ENCODE measurements at places on chromosomes 7 and 10. TPM values are rescaled to one million over a fixed set of nuclear protein-coding genes. Genes with fewer than 3 reads are reported as not detected.

DNA sequence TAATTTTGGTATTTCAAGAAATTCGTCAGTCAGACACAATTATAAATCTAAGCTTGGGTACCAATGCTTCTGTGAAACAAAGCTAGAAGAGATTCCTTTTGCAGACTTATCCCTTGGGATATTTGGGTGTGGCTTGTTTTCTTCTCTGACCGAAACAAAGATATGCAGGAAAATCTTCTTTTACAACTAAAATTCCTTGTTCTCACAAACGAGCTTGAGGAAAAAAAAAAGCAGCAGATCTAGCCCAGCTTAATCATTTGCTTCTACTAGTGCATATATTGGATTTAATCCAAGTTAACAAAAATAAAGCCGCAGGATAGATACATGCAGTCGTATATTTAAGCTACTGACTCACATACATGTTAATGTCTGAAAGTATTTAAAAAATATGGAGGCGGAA, 104.2 kb downstream of the PRTFDC1 start:
- DNase-seq = no peak

DNA sequence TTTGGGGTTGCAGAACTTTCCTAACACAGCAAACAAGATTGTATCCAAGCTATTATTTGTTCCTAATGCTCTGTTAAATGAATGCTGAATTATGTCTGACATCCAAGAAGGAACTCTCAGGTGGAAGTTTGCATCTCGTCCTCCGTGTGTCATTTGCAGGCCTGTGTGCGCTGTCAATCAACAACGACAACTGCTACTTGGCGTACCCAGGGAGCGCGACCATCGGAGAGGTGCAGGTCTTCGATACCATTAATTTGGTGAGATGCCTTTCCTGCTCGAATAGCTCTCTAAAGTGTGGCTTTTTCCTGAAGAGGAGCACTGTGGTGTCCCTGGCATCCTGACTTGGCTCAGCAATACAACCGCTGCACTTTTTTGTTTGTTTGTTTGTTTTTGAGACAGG, 26.9 kb downstream of the WIPI2 start:
- DNase-seq = no peak

ADCYAP1R1 gene
- total RNA-seq = not detected

GRCh38 chr7:1074593-1075431, 13.1 kb upstream of the GPER1 start:
- no peak for DNase-seq

GRCh38 chr10:9230625-9231024, 1176.1 kb downstream of the GATA3 start:
- no peak for DNase-seq

DNA sequence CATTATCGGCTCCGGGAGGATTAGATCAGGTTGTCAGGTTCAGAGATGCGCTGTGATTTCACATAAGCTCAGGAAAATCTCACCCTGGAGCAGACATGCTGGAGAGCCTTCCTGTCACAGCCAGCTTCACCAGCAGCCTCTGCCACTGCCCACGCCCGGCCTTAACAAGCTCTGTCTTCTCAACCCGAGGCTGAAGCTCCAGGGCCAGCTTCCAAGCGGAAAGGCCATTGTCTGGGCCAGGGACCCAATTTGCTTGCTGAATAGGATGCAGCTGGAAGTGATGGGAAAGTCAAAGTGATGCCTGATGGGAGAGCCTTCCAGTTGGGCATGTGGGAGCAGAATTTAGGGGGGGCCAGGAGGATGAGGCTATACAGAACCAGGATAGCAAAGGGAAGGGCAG, 36.3 kb downstream of the C10orf105 start:
- DNase-seq = no peak

DNA sequence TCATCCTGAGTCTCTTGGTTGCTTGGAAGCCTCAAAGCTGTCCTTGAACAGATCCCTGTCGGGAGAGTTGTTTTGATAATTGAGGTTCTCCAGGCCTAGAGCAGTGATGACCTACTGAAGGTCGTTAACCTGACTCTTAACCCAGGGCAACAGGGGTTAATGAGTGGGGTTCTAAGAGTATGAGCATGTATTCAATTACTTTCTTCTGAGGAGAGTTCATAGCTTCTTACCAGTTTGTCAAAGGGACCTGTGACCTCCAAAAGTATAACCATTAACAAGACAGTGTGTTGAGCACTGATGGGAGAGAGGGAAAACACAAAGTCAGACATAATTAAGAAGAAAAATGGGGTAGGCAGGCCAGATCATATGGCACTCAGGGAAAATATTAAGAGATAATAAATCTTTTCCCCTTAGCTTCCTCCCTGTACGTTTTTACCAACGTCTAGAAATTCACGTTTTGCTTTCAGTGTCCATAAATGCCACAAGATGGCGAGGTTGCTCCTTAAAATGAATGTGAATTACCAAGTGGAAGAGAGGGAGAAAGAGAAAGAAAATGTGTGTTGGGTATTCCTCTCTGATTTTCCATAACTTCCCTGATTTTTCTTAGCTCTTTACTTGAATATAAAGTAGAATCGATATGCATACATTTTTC, 97.6 kb downstream of the SUGCT start:
- no peak for DNase-seq

LIPN gene
- not detected for total RNA-seq

STEAP4 gene
- not detected for total RNA-seq

ARL5B gene
- 11.2 TPM for total RNA-seq

CTNNA3 gene
- not detected for total RNA-seq

SH2B2 gene
- 2.7 TPM for total RNA-seq

GRCh38 chr10:27893358-27893954, 105.4 kb downstream of the ODAD2 start:
- DNase-seq = peak; percentile 5

DNA sequence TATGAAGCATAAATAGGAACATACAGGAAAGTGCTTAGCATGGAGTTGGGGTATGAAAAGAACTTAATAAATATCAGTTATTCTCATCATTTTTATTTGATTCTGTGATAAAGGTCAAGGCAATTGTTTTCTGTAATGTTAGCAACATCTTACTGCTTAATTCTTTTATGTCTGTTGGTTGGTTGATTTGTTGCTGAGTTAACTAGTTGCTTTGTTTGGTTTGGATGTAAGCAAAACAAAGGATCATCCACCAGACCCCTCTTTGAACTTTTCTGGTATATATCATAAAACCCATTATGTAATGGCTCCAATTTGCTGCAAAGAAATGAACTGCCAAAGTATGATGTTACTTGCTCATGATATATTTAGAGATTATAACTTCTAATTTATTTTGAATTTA, 44.5 kb downstream of the CH25H start:
- DNase-seq = no peak

LRRC18 gene
- total RNA-seq = not detected

GRCh38 chr10:14665304-14665703, 109.4 kb downstream of the FAM107B start:
- DNase-seq = no peak

NPTX2 gene
- total RNA-seq = not detected

COL17A1 gene
- not detected for total RNA-seq

GRCh38 chr7:156650042-156650441, 9.5 kb downstream of the RNF32 start:
- DNase-seq = no peak

- no peak for DNase-seq
These were observed 113.9 kb downstream of the MGMT start for GRCh38 chr10:129580901-129581300.

DNA sequence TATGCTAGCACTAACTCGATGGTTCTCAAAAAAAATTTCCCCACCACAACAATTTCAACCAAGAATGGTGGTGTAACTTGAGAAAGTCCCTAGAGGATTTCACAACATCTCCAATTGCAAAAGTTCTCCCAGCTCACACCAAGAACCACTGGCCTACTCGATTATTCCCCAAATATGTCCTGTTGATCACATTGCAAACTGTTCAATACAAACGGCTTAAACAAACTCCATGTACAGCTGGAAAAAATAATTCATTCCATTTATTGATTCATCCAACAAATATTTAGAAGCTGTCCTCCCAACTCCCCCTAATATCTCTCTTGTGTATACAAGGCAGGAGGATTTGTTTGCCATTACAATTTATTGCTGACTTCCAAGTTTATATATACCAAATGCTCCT, 19.1 kb downstream of the TMEM176B start:
- DNase-seq = no peak

DNA sequence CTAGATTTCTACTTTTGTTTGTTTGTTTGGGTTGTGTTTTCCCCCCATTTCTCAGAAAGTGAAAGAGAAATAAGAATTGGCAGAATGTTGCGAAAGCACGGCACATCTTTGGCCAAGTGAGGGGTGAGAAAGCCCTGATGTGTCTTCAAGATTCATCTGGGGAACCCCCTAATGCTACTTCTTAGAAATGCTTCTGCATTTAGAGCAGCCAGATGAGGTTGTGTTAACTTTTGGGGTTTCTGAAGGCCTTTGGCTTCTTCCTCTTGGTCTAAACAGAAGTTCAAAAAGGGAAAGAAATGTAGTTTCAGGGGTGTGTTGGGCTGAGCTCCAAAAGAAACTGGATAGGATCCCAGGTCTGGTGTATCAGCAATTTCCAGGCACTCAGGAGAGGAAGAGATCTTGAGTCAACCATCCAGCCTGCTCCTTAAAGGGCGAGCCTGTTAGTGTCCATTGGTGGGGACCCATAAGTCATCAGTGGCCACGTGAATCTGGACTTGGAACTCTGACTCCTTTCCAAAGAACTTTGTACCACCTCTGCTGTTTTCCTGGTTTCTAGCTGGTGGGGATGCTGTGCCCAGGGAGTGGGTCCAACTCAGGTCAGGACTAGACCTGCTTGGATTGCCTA, 6.5 kb downstream of the DUSP5 start:
- no peak for DNase-seq

PVRIG gene
- 83.8 TPM for total RNA-seq

CCDC136 gene
- total RNA-seq = 16.5 TPM

DNA sequence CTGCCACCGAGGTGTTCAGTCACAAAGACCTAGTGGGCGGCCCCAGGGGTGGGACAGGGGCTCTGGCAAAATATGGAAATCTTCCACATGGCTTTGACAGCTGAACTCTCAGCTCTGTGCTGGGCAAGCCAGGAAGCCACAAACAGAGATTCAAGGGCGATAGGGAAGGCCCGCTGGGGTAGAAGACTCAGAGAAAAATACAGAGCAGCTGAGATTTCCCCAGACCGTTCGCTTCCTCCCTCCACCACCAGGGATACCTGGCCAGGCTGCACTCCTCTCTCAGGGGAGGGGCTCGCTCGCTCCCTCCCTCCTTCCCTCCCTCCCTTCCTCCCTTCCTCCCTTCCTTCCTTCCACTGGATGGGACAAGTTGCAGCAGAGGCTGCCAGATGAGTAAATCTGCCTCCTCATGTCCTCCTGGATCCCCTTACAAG, 260.5 kb downstream of the PRPF18 start:
- DNase-seq = no peak

DNA sequence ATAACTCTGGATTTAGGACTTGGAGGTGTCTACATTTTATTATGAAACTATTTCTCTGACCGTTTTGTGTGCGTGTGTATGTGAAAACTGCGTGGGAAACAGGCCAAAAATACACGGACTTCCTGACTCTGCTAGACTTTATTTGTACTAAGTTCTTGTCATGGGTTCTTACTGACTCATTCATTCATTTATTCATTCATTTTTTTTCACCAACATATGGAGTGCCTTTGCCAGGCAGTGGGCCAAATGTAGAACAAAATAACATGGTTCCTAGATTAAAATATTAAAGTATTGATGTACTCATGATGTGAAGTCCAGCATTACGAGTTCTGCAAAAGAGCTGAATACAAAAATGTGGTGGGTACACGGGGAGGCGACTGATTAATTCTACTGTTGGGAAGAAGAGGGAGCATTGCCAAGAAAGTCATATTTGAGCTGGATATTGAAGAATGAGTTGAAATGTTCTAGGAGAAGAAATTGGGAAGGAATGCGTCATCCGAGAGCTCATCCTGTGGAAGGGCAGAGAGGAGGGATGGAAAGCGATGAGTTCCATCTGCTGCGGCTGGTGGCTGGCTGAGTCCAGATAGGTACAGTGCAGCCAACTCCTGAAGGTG, 24.6 kb downstream of the CACNB2 start:
- DNase-seq = no peak

GRCh38 chr10:118913825-118914224, 115.7 kb upstream of the NANOS1 start:
- no peak for DNase-seq

GRCh38 chr10:18406136-18406535, 245.3 kb downstream of the NSUN6 start:
- DNase-seq = no peak

GRCh38 chr7:118183428-118183785, 557 bp upstream of the LSM8 start:
- no peak for DNase-seq

- DNase-seq = no peak
These were observed 109.5 kb upstream of the GJD4 start for GRCh38 chr10:35495521-35496119.

CRTAC1 gene
- total RNA-seq = not detected

- no peak for DNase-seq
These were observed 12.2 kb upstream of the C10orf105 start for GRCh38 chr10:71731791-71732190.

DNA sequence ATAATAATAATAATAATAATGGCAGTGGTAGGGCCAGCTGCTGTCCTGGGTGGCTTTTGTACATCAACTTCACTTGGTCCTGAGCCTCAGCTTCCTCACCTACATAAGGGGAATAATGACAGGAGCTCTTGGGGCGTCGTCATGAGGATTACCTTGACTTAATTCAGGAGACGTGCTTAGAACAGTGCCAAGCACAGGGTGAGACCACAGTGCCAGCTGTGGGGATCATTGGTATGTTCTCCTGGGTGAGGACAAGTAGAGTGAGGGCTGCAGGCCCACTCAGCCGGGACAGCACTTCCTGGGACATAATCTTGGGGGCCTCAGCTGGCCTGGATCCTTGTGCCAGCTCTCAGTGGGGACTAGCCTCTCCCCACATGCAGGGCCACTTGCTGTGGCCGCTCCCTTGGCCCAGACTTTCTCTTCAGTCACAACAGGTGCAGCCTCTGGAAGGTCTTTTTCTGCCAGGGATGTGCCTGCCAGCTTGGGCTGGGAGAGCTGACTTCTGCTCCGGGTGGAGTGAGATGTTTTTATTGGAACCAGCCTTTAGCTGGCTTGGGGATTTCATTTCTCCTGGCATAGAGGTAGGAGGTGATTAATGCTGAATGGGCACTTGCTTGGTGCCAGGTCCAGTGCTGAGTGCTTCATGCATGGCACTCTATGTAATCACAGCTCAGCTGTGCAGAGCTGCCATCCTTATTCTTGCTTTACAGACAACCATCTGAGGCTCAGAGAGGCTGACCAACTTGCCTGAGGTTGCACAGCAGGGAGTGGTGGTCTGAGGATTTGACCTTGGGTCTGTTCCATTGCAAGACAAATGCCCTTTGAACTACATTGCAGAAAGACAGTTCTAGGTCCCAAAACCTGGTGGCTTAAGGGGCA, 45.3 kb downstream of the TSPAN15 start:
- DNase-seq = no peak

TMEM184A gene
- total RNA-seq = not detected

GRCh38 chr10:14385596-14386593, 55.2 kb upstream of the FRMD4A start:
- no peak for DNase-seq

NUTM2B gene
- 2.6 TPM for total RNA-seq

TMEM229A gene
- total RNA-seq = not detected
